ENCODE measurements at places on chromosomes 5 and 9.

DNA sequence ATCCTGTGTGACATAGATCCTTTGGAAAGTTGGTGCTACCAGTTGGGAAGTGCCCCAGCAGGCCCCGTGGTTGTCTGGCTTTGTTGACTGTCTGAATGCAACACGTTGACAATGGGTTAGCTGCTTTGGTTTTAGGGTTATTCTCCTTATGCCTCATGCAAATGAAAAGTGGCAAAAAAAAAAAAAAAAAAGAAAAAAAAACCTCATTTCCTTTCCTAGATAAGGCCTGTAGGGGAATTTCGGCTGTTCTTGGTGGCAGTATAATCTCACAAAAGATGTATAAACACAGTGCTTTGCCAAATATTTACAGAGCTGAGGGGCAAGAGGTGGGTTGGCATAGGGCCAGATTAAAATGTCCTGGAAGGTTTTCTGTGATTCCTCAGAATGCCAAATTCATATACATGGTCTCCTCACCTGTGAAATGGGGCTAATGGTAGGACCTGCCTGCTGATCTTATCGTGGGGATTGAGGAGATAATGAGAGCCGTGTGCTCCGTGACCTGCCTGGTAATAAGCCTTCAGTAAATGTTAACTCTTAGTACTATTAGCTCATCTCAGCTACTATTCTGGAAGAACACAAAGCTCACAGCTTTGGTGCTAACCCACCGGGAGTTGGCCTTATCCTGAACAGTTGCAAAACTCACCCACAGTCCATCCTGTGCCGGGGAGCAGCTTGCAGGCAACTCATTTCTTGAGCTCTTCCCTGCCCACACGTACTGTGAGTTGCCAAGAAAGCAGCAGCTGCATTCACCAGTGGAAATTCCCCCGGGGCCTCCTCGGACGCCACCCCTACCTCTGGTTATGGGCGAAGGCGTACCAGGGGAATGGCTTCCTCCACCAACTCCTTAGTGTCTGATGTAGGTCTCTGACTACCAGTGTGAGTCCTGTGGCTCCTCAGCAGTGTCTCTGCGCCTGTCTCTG lies 220.3 kb downstream of the NR3C1 start:
- DNase-seq: peak; percentile 34

DNA sequence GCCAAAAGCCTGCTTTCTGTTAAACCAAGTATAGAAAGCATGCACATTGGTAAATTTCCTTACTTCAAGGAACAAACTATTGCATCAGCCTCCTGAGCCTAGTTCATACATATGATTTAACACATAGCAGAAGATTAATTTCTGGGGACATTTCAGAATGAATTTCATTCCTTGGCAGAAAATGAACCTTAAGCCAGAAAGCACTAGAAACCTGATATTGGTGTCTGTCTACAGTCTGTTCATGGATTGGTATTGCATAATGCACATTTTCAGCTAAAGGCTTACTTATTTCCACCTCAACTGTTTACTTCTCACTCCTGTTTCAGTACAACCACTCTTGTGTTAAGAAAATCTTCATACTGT lies 1471.8 kb upstream of the NUDT12 start:
- no peak for DNase-seq

GRCh38 chr9:127692071-127692470 lies 14.7 kb upstream of the CFAP157 start:
- no peak for DNase-seq

- no peak for DNase-seq
Observed at GRCh38 chr5:36641431-36641830, 35.0 kb downstream of the SLC1A3 start.

- no peak for DNase-seq
Observed at GRCh38 chr5:4078544-4078943, 482.9 kb downstream of the IRX1 start.

DNA sequence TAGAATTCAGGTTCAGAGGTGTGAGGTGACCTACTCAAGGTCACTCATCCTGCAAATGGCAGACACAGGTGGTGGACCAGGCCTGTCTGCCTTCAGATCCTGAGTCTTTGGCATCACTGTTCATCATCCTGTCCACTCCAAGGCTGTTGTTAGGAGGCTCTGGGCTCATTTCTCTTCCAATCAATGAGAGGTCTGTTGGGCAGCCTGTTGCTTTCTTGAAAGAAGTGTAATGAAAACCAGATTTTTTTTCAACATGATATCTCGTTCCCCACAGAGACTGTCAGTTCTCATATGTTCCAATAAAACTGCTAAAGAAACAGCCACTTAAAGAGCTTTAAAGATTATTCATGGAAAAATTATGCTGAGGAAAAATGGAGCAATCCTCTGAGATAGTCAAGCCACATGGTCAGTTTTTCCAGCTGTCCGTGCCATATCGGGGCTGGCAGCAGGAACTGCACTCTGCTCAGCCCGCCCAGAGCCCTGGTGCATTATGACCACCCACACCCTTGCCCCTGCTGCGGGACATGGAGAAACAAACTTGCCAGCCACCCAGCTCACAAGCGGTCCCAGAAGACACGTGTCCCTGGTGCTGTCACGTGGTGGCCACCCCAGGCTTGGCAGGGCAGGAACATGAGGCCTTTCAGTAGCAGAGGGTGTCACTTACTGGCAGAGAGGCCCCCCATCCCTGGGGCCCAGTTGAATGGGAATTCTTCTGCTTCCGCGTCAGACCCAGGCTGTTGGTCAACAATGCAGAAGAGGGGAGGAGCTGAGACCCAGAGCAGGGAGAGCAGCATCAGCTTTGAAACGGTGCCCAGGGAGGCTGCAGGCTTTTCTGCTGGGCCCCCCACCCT lies 63.7 kb upstream of the ANGPTL2 start:
- DNase-seq: no peak

DNA sequence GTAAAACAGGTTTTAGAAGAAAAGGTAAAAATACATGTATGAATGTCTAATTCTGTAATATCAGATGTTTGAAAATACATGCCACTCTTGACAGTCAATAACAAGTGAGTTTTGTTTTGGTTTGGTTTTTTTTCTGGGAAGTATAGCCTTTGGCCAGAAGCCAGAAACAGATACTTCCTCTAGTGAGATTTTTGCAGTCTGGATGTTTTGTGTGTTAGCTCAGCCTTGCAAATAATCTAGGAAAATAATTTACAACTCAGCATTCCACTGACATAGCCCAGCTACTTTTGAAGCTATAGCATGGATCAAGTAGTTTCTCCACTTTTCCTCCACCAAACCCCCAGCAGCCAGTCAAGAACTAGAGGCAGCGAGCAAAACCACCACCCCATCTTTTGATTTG lies 56.7 kb downstream of the SLC1A1 start:
- DNase-seq: no peak

- DNase-seq: no peak
Observed at GRCh38 chr9:116115761-116116353, 37.7 kb upstream of the PAPPA start.

DNA sequence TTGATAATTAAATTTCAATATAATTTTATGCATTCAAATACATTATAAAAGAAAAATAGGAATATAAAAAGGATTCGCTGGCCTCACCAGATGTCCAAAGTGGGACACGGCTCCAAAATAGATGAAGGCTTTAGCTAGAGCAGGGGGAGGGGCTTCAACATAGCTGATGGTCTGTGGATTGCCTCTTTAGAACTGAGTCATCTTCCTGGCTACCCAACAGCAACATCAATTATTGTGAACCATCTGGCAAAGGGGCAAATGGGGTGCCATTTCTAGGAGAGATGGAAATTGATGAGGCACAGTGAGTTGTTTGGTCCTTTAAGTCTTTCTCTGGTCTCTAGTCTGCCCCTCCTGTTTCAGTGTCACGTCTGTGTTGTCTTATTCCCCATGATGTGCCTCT lies 44.2 kb upstream of the CD180 start:
- no peak for DNase-seq

DNA sequence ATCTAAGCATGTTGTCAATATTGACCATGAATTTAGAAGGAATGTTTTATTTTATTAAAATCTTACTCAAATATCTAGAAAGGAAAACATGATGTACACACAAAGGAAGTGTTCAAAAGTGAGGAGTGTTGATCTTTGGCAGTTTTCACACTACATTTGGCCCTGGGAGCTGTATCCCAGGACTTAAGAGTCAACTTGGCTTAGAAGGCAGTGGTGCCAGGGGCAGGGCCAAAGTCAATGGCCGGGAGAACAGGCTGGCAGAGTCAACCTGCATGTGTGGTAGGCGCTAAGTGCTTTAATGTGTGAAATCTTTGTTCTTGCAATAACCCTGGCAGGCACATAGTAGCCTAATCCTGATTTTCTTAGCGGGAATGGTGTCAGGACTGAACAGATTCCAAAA lies 228.4 kb downstream of the TENT4A start:
- no peak for DNase-seq

DNA sequence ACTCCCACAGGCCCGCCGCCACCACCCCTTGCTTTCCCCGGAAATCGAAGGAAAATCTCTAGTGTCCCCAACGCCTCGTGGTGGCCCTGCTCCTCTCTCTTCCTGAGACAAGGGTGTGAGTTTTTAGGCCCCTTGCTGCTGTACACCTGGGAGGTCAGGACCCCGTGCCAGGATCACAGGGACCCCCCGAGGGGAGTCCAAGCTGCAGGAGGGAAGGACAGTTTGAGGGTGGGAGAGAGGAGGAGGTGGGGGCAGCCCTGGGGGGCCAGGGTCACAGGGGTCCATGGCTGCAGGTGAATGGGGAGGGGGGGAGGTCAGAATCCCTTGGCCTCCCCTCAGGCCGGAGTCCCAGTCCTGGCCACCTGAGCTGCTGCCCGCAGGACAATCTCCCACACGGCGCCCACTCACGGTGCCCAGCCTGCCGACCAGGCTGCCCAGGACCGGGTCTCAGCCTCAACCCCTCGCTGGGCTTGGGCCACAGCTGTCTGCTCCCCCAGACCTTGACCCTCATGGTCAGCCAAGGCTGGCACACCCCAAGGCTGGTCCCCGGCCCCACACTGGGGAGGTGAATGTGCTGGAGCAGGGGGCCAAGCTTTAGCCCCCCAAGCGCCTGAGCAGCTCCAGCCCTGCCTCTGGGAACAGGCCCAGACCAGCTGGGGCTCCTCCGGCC lies 19.9 kb downstream of the TPPP start:
- DNase-seq: no peak

- DNase-seq: no peak
Observed at GRCh38 chr5:130601-131131, 38.7 kb downstream of the PLEKHG4B start.

DNA sequence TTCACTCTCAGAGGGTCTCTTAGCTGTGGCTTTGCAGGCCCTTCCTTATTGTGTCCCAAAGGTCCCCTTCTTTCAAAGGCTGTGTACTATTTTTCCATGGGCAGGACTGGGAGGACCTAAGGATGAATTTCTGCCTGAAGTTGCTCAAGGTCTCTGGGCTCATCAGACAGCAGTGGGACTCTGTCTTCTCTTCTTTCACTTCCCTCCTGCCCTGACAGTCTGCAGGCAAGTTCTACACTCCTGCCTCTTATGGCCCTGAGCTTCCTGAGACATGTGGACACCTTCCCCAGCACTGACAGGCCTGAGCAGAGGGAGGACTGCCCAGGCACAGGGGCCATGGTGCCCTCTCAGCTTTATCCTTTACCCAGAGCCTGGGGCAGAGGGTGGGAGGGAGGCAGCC lies 14.8 kb downstream of the ENHO start:
- no peak for DNase-seq

DNA sequence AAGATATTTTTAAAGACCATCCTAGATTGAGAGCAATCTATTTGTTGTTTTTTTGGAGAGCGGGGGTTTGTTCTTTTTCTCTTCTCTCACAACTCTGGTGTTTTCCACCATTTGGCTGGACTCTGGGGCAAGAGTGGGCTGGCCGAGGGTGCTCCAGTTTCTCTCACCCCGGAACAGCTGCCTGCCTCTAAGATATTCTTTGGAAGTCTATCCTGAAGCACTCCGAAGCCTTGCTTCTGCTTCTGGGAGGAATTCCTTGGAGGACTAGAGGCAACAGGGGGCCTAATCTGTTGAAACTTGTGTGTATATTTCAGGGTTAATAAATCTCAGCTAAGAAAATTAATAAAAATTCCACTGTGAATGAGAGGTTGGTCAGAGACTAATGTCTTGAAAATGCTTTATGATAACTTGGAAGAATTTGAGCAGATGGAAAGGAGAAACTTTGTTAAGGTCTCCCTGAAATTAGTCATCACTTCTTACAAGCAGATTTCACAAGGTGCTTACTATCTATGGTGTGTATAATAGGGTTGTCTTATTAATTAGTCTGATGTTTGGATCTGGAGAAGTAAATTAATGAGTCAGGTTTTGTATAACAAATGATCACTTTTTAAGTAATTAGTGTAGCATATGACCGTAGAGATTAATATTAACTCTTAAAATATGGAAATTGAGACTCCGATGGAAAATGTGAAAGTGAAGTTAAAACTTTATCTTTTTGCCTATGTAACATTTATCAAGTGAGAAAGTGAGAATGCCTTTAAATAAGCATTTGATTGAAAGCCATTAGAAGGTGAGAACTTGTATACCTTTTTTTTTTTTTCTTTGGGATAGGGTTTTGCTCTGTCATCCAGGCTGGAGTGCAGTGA lies 4.0 kb downstream of the MAN2A1 start:
- no peak for DNase-seq

- no peak for DNase-seq
Observed at GRCh38 chr9:92767066-92768054, 2.7 kb upstream of the BICD2 start.

DNA sequence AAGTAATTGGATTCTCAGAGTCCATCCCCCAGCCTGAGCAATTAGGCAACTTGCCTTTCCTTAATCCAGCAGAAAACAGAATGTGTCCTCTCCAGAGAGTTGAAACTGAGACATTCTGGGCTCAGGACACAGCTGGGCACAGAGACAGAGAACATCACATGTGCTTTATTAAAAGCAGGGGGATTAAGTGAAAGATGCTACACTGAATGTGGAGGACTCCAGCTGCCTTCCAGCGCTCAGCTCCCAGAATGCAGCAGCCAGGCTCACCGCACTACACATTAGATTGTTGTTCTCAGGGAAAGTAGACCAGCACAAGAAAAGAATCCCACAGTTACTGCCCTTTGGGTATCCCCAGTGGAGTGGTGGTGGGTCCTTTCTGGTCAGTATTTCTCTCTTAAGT lies 141.6 kb upstream of the IL12B start:
- no peak for DNase-seq

DNA sequence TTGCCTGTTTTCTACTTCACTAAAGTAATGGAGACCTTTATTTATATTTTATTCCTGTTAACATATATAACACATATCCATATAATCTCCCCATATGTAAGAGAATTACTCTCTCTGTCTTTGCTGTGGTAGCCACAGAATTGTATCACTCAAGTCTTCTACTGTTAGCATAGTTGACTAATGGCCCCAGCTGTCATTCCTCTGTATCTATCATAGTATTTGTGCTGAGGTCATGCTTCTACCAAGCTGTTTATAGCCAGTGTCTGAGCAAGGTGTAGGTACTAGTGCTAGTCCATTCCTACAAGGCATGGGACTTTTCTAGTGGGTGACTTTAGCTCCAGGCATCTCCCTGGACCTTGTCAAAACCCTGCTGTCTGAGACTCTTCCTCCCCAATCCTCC lies 244.1 kb downstream of the KIAA0825 start:
- DNase-seq: no peak

- DNase-seq: no peak
Observed at GRCh38 chr9:125532412-125532811, 174.6 kb downstream of the MAPKAP1 start.

- peak; percentile 78 for DNase-seq
Observed at GRCh38 chr9:78035383-78035993, 3.9 kb upstream of the GNAQ start.

All from NCI-H345 (cell line).